Tongue (tissue), 3 donors: ENCODE measurements at places on chromosomes 13 and 19. TPM values are rescaled to one million over a fixed set of nuclear protein-coding genes. Genes with fewer than 3 reads are reported as not detected.

Gene METTL21C
- 8.9 TPM for total RNA-seq

Gene GAPDHS
- total RNA-seq, result not detected

Gene KLK8
- 1.3 TPM for total RNA-seq

Gene KRTDAP
- total RNA-seq, result 9.6 TPM

Gene LHB
- total RNA-seq, result not detected

Gene C19orf85
- not detected for total RNA-seq

Gene PODNL1
- 1.5 TPM for total RNA-seq

Gene PSG11
- total RNA-seq, result not detected

Gene TMEM238
- 4.2 TPM for total RNA-seq

Gene PRR19
- 0.62 TPM for total RNA-seq

GRCh38 chr19:40398417-40399131 lies 8.6 kb upstream of the HIPK4 start:
- peak; percentile 71 for DNase-seq

- peak; percentile 38 for DNase-seq
Measured at GRCh38 chr19:15260939-15261338, 28.7 kb upstream of the EPHX3 start.

DNA sequence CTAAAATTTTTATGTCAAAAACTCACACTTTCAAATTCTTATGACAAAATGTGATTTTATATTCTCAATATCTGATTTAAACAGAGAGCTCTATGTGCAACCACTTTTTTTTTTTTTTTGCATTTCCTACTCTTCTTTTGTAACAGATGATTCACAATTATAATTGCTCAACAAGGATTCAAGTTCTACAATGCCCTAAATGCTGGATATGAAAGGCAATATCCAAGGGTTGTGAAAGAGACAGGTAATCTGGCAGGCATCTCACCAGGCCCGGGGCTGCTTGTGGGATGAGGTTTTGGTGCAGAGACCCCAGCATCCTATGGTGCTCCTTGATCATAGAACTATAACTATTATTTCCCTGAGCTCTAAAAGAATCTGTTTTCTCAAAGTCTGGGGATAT lies 363.6 kb upstream of the NBEA start:
- no peak for DNase-seq

DNA sequence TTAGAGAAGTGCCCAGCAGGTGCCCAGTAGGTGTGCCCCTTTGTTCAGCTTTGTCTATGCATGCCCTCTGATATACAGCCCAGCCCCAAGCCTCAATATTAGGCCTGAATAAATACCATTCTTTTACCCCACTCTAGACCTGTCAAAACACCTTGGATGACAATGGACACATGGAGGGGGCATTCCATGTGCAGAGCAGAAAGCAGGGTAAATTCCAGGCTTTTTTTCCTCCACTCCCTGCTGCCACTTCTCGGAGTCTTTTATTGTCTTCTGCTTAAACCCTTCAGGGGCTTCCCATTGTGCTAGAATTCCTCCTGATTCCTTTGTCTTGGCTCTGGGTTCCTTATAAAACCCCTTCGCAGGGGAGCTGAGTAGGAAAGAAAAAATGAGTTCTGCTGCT lies 5.8 kb upstream of the FRY start:
- no peak for DNase-seq

GRCh38 chr13:48580896-48581295 lies 48.0 kb upstream of the RCBTB2 start:
- no peak for DNase-seq

DNA sequence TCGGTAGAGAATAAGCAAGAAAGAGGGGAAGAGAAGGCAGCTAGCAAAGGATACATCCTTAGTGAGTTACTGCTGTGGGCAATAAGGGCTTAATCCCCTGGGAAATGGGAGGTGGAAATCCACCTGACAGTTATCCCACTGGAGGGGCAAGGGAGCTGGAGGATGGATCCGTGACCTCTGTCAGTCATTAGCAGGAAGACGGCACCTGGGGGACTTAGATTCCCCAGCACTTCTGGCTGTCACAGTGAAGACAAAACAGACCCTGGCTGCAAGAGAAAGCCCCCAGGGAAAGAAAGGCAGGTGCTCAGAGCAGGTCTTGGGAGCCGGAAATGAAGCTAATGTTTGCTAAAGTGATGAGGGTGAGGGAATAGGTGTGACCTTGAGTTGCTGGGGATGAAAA lies 70.4 kb upstream of the MRI1 start:
- no peak for DNase-seq

DNA sequence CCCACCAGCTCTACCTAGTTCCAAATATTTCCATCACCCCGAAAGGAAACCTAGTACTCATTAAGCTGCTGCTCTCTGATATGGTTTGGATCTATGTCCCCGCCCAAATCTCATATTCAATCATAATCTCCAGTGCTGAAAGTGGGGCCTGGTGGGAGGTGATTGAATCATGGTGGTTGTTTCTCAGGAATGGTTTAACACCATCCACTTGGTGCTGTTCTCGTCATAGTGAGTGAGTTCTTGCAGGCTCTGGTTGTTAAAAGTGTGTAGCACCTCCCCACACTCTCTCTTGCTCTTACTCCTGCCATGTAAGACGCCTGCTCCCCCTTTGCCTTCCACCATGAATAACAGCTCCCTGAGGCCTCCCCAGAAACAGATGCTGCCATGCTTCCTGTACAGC lies 43.4 kb upstream of the MED4 start:
- DNase-seq, result no peak

DNA sequence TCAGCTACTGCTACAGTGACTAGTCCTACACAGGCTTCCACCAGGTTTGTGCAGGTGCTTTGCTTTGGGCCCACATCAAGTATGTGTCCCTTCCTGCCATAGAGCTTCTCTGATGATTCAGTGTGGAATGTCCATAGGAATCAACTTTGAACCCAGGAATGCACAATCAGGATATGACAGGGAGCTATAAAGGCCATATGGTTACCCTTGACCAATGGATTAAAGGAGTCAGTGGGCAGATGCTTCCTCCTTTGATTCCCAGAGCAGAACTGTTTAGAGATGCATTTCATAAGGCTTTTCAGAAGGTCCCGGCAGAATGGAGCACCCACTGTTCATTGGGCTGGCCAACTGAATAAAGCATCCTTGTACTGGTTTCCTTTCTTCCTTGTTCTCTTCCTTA lies 145.2 kb upstream of the WASF3 start:
- DNase-seq, result no peak

- DNase-seq, result no peak
Measured at GRCh38 chr13:28031220-28031895, 42.9 kb upstream of the URAD start.

DNA sequence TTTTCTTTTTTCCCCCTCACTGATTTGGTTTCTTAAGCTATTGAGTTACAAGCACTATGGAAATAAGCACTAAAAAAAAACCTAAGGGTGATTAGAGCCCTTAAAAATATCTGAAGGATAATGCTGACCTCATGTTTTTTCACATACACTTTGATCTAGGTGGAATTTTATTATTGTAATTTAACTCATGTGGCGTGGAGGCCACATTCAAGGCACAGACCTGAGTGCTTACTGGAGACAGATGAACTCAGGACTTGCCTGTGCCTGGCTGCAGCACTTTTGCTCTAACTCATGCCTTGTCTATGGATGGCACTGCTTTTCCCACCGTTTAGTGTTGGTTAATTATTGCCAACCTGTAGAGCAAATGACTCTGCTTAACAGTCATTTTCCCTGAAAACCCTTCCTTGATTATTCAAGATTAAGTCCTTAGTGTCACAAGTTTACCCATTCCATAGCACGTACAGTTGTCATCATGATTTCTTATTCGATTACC lies 541.4 kb downstream of the GPC6 start:
- no peak for DNase-seq

DNA sequence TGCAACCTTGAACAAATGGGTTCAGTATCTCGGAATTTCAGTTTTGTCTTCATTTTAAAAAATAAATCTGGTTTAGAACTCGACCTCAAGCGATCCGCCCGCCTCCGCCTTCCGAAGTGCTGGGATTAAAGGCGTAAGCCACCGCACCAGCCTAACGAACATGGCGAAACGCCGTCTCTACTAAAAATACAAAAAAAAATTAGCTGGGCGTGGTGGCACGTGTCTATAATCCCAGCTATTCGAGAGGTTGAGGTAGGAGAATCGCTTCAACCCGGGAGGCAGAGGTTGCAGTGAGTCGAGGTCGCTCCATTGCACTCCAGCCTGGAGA lies 571 bp downstream of the ZNF302 start:
- DNase-seq, result no peak

DNA sequence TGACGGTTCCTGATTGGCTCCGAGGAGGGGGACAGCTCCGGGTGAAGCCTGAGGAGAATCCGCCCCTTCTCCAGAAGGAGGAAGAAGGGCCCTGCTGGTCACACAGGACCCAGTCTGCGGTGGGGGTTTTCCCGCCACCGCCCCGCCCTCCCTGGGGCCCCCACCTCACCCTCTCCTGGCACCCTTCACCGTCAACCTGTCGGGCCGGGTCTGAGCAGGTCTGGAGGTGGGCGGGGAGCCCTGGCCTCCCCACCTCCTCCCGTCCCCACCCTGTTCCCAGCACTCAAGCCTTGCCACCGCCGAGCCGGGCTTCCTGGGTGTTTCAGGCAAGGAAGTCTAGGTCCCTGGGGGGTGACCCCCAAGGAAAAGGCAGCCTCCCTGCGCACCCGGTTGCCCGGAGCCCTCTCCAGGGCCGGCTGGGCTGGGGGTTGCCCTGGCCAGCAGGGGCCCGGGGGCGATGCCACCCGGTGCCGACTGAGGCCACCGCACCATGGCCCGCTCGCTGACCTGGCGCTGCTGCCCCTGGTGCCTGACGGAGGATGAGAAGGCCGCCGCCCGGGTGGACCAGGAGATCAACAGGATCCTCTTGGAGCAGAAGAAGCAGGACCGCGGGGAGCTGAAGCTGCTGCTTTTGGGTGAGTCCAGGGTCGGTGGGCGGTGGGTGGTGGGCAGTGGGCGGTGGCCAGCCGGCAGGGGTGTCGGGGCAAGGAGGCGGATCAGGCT lies at the start of gene GNA15:
TSS of gene GNA15 (plus strand) at position 73 of the 723 bp plus-strand sequence. CDS start at position 491, 418 bp downstream.
- no peak for DNase-seq

DNA sequence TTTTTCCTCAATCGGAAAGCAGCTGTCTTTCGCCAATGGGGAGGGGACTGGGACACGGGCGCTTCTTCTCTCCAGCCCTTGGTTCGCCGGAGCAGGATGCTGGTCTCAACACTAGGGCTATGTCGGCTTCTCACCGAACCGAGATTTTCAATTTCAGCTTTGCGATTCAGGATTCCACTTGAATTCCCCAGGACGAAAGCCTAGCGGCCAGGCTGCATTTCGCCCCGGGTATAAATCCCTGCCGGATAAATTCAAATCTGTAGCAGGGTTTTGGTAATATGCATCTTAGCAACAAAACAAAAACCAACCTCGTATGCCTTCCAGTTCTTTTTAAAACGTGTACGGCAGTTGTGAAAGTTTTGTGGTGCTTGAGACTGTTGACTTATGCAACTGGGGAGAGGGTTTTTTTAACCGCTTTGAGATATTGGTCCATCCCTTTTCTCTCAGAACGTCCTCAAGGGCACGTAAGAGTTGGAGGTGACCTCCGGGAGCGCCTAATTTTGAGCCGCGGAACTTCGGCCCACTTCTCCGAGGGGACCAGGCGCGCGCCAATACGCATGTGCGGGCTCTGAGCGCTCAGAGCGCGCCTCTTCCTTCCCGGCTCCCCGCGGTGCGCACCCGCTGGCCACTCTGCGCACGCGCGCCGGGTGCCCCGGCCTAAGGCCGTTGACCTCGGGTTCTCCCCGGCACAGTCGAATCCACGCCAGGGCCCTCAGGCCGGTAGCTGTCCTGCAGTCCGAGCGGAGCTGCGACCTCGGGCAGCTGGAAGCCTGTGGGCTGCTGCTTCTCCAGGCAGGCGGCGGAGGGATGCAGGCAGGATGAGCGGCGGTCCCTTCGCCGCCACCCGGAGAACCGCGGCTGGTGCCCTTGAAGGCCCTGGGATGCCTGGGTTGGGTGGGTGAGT lies 7.6 kb downstream of the POU4F1 start:
- DNase-seq, result peak; percentile 58

- DNase-seq, result peak; percentile 62
Measured at GRCh38 chr19:40143612-40144011, 47.6 kb upstream of the MAP3K10 start.

DNA sequence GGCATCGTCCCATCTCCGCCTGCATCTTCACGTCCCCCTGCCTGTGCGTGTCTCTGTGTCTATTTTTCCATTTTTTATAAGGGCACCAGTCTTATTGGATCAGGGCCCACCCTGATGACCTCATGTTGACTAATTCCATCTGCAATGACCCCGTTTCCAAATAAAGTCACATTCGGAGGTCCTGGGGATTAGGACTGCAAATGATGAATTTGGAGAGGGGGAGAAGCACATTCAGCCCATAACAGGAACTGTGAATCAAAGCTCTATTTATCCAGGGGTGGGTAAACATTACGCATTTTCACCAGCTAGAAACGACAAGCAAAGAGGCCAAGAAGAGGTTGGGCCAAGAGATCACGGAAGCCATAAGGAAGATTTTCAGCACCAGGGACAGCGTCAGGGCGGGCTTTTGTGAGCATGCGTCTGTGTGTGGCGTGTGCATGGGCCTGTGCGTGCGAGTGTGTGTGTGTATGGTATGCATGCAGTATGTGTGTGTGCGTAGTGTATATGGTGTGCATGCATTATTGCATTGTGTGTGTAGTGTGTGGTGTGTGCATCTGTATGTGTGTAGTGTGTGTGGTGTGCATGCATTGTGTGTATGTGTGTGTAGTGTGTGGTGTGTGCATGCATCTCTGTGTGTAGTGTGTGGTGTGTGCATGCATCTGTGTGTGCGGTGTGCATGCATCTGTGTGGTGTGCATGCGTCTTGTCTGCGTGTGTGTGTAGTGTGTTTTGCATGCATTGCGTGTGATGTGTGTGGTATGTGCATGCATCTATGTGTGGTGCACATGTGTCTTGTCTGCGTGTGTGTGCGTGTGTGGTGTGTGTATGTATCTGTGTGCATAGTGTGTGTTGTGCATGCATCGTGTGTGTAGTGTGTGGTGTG lies 19.6 kb downstream of the CELF5 start:
- DNase-seq, result peak; percentile 85

GRCh38 chr19:39969266-39969665 lies 1.7 kb upstream of the PSMC4 start:
- peak; percentile 9 for DNase-seq

- DNase-seq, result peak; percentile 22
Measured at GRCh38 chr19:51026554-51026831, at the start of gene KLK11. TSS of gene KLK11 (minus strand) at chr19:51026616. CDS start at chr19:51025631, 985 bp downstream.

DNA sequence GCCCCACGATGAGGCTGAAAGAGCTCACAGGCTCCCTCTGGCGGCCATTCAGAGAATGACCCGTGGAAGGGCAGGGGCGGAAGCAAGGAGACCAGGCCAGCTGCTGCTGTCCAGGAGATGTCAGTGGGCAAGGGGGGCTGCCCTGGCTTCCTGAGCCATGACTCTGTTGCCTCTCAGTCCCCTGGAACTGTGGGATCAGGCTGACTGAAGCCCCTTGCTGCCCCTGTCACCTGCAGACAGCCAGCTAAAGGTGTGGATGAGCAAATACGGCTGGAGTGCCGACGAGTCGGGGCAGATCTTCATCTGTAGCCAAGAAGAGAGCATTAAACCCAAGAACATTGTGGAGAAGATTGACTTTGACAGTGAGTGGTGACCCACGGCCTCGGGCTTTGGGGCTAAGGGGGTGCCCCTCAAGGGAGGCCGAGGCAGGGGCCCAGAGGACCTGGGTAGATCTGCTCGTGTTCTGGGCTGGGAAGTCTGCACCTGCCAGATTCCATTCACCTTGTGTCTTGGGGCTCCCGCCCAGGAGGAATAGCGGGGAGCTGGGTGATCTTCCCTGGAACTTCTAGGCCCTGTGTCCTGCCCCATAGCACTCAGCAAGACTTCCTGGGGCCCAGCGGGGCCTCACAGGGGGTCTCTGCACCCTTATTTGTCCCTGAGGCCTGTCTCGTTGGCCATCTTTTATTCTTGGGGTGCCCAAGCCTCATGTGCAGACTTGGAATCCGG lies 12.5 kb upstream of the ACTN4 start:
- DNase-seq, result peak; percentile 91

GRCh38 chr19:49222011-49222410 lies 64.4 kb downstream of the TRPM4 start:
- no peak for DNase-seq
